H7 (cell line): ENCODE measurements at places on chromosomes 11 and 22. TPM values are rescaled to one million over a fixed set of nuclear protein-coding genes. Genes with fewer than 3 reads are reported as not detected.

- DNase-seq: peak; percentile 84
These were observed 340.2 kb downstream of the TBC1D22A start for GRCh38 chr22:47102648-47103047.

DNA sequence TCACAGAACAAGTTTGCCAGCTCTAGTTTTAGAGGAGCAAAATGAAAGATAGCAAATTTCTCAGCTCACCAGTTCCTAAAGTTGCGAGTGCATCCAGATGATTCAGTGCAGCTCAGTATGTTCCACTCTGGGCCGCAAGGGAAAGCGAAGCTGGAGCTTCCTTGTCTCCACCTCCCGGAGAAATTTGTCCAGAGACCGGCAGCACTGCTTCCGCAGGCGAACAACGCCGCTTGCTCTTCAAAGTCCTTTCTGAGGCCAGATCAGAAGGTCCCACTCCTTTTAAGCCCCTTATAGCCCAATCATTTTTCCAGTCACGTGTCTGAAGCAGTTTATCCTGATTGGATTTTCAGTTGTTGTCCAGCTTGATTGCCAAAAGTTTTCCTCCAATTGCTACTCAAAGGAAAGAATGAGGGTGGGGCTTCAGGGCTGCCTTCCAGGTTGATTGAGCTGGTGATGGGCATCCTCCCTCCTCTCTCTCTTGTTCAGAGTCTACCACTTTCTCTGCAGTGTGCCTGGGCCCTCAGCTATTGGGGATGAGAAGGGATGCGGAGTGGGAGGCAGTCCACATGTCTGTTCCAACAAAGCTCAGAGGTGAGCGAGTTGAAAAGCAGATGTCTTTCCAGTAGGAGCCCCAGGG, at the start of gene ZNF280A:
Gene ZNF280A (minus strand): TSS at position 251 of the 637 bp plus-strand sequence. CDS start 4,640 bp downstream, outside the sequence.
- DNase-seq: peak; percentile 49

GRCh38 chr11:57315491-57315890, 9.3 kb downstream of the TNKS1BP1 start:
- peak; percentile 77 for DNase-seq

- DNase-seq: no peak
These were observed 14.6 kb downstream of the APOA4 start for GRCh38 chr11:116808262-116809175.

GRCh38 chr11:87437844-87438223, 400.1 kb downstream of the TMEM135 start:
- no peak for DNase-seq

- peak; percentile 47 for DNase-seq
These were observed 16.3 kb upstream of the CYP2R1 start for GRCh38 chr11:14908214-14908880.

DNA sequence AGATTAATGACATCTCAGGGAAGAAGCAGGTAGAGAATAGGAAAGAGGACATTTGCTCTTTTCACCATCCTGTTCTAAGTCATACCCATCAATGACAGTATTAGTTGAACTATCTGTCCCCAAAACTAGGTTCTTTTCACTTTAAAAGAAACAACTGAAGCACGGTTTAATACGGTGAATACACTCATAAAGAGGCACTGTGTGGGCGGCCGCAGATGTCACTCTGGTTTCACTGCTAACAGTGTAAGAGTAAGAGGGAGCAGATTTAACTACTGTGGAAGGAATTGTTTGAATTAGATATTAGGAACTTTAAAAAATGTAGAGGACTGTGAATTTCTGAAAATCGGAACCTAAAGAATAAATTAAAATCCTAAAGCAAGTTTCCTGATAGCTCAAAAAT, 49.5 kb downstream of the VSIG10L2 start:
- no peak for DNase-seq

FAM83F gene
- 28.1 and 34.4 TPM in 2 replicates for total RNA-seq

ISX gene
- not detected in 2 replicates for total RNA-seq

OR5A1 gene
- total RNA-seq: not detected in 2 replicates
